Activated CD4-positive, alpha-beta T cell treated with anti-CD3 and anti-CD28 coated beads, Interleukin-2, Interleukin-6, amounts not matched to agents 100 ng/mL and 50 ng/mL, durations not matched to agents 16 hours and 8 hours (primary cell): ENCODE measurements at places on chromosomes 1 and 21.
A peak's percentile ranks its signal among the peaks of the same experiment; 100 is the strongest.

DNA sequence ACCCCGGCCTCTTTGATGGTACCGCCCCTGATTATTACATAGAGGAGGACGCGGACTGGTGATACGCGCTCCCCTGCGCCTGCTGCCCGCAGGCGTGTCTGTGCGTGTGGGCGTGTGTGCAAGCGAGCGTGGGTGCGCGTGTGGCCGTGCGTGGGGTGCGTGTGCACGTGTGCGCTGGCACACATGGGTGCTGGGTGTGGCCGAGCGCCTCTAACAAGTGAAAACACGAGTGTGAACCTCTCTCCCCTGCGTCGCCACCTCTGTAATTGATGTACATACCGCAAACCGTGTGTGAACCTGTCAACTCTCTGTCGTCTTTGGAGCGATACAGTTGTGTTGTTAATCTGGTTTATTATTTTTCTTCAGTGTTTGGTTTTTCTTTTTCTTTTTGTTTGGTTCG, 87.8 kb upstream of the TMEM51 start:
- no peak for DNase-seq

DNA sequence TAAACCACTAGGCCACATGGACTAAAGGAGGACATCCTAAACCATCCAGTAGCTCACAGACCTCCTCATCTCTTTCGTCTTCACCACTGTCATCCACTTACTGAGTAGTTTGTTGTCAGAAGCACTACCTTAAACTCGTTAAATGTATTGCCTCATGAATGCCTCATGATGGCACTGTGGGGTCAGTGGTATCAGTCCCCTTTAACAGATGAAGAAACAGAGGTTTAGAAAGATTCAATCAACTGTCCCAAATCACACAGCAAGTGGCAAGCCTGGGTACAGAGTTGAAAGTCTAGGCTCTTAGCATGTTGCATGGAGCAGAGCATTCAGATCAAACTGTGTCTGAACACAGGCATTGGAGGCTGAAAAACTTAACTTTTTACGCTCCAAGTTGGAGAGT, 183.6 kb upstream of the KIAA0040 start:
- DNase-seq = peak; percentile 23

DNA sequence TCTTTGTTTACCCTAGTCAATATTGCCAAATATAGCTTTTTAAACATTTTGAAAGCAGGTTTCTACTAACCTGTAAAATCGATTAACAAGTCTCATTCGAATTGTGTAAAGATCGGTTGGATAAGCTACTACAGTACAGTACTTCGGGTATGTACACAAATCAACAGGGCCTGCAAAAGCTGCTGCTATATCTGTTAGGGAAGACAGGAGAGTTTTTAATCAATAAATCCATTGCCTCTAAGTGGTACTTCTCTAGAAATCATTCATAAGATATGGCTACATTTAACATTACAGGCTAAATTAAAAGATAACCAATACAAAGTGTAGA, 34.8 kb upstream of the PSMG1 start:
- no peak for DNase-seq

- DNase-seq = no peak
Measured at GRCh38 chr1:110113551-110113950, 1.3 kb downstream of the UBL4B start.

DNA sequence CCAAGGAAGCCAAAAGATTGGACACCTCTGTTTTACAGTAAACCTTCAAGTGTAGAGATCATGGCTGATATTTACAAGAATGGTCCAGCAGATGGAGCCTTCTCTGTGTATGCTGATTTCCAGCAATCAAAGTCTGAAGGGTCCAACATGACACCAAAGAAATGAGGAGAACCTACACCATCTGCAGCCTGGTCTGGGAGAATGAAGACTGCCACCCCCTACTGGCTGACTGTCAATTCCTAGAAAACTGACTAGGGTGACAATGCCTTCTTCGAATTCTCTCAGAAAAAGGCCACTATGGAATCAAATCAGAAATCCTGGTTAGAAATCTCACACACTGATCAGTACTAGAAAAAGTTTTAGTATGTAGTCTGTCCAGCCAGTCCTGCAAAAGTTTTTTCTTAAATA, 83.3 kb downstream of the CDC42BPA start:
- peak; percentile 22 for DNase-seq

- DNase-seq = peak; percentile 44
Measured at GRCh38 chr1:232793944-232794343, 11.3 kb upstream of the MAP10 start.

DNA sequence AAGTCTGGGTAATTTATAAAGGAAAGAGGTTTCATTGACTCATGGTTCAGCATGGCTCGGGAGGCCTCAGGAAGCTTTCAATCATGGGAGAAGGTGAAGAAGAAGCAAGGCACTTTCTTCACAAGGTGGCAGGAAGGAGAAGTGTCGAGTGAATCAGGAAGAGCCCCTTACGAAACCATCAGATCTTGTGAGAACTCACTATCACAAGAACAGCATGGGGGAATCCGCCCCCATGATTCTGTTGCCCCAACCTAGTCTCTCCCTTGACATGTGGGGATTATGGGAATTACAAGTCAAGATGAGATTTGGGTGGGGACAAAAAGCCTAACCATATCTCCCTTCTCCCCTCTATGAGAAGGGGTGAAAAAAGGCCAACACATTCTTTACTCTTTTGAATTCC, 11.2 kb upstream of the IVNS1ABP start:
- no peak for DNase-seq

- no peak for DNase-seq
Measured at GRCh38 chr1:248599396-248599795, 1.9 kb upstream of the OR2T10 start.

- no peak for DNase-seq
Measured at GRCh38 chr21:34319585-34319984, 44.2 kb upstream of the KCNE2 start.

DNA sequence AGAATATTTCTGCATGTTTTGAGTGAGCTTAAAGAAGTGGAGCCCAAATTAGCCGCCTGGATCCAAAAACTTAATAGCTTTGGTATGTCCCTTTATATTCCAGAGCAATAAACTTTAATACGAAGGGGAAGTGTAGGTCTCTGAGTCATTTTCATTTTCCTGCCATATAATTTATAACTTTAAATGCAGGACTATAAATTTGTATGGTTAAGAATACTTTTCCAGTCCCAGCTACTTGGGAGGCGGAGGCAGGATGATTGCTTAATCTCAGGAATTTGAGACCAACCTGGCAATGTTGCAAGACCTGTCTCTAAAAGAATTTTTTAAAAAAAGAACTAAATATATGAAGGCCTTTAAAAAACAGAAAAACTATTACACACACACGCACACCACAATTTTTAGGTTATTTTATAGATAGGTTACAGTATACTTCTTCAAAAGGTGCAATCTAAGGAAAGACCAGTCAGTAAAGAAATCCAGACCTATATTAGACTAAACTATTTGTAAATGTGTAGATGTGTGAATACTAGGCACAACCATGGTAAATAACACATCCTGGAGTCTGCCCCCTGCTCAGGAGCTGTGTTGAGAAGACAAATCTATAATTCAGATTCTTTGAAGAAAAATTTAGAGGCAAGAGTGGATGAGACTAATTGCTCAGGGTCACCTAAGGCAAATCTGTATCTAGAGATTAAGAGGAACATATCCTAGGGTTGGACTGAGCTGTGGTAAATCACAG, 80.3 kb downstream of the TTC3 start:
- DNase-seq = no peak

DNA sequence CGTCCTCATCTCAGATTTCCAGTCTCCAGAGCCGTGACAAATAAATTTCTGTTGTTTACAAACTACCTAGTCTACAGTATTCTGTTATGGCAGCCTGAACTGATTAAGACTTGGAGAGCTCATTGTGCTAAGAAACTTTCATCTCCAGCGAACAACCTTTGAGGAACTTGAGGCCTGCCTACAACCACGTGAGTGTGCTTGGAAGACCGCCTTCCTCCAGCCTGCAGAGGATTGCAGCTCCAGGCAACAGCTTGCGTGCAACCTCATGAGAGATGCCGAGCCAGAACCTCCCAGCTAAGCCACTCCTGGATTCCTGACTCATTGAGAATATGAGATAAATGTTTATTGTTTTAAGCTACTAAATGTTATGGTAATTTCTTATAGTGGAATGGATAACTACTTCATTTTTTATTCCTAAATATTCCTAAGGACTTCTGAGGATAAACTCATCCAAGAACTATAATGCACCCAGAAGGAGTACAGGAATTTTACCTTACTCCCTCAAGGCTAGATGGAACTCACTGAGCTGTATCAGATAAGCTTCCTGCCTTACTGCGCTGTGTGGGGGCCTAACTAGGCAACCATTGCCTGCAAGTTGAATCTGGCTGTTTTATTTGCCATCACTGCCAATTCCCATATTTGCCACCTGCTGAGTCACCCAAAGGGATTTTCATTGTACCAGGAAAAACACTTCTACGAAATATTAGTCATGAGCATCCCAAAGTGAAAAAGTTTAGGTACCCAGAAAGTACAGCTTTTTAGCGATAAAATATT, 17.6 kb downstream of the FAM177B start:
- no peak for DNase-seq

GRCh38 chr1:147167365-147167764, 4.9 kb downstream of the PRKAB2 start:
- no peak for DNase-seq

GRCh38 chr1:19412654-19413053, 72.7 kb downstream of the CAPZB start:
- no peak for DNase-seq

DNA sequence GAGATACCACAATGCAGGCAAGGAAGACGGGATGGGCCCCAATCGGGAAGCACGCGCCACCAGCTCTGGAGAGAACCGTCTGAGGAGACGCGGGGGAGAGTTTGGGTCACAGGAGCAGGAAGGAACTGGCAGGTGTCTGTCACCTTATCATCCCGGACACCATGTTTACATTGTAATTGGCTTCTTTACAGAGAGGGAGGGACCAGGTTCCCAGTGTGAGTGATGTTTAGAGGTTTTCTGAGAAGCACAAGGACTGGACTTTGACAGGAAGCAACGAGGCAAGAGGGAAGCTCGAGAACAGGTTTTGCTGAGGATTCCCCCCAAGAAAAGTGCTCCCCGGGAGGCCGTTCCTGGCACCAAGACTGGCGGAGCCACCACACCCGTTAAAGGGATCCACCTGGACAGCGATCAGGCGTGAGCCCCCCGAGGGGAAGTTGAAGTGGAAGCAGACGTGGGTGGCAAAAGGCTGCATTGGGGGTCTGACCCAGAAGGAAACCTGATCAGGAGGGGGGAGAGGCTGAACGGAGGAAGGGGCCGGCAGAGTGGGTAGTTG, 957 bp downstream of the EPS15 start:
- peak; percentile 70 for DNase-seq

GRCh38 chr1:41589395-41589794, 104.9 kb upstream of the EDN2 start:
- DNase-seq = no peak

DNA sequence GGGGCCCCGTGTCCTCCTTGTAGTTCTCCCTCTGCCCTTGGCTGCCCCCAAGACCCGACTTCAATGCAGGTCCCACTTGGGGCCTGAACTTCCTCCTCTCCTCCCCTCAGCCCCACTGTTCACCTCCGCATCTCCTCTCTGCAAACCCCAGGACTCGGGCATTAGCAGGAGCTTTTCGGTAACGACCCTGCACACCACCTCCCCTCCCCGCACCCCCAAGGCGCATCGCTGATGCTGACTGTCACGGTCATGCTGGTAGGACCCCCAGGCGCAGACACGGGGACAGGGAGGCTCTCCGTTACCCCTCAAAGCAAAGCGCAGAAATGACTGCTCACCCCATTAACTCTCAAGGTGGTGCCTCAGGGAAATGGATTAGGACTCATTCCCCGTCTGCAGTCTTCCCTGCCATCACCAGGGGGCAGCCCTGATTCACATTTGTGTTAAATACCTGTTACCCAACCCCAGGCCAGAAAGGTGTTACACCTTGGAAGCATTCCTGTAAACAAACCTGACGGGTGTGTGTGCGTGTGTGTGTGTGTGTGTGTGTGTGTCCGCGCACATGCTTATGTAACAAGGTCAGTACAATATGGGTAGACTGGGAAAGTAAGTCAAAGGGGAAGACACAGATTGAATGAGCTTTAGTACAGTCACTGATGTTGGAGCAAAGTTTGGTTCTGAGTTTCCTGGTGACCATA, 6.4 kb upstream of the GUCA2B start:
- peak; percentile 78 for DNase-seq

DNA sequence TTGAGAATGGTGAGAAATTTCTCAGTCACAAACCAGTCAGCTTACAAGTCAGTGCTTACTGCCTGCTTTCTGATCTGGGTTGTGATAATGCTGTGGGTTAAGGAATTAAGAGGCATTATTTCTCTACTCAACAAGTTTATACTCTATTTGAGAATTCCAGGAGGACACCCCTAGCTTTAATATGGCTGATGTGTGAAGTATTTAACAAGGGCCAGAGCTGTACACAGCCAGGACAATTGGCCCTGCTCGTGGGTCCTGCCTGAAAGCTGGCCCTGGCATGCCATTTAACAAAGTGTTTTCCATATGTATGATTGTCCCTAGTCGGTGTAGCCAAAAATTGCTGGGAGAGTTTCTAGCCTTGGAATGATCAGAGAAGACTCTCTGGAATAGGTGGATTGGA, 43.2 kb downstream of the HHAT start:
- no peak for DNase-seq

- no peak for DNase-seq
Measured at GRCh38 chr1:40855513-40855912, 6.7 kb downstream of the CITED4 start.

- no peak for DNase-seq
Measured at GRCh38 chr1:217712925-217713597, 81.9 kb downstream of the SPATA17 start.

DNA sequence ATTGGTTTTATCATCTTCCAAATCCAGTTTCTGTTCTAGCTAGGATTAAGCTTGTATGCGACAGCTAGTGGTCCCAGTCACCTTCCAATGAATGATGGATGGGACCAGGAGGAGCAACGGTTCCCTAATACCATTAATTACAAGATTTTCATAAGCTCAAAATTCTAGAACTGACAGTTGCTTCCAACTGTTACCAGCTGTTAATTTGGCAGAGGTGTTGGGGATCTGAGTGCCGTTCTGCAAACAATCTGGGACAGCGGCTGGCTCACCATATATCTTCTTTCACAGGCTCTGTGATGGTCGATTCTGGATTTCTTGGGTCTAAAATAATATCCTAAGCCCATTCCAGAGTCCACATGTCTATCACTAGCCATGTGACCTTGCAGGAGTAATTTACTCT, 34.5 kb upstream of the RALGPS2 start:
- no peak for DNase-seq

DNA sequence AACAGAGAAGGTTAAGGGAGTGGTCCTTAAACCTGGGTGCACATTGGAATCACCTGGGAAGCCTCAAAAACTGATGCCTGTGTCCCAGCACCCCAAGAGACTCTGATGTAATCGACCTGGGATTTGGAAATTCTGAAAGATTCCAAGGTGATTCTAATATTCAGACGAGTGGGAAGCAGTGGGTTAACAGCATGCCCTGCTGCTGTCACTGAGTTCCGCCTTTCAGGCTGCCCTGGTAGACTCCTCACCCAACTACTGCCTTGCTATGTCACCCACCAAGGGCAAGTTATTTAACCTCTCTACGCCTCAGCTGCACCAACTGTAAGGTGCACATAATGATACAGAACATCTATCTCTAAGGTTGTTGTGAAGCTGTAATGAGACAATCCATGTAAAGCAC, 59.2 kb downstream of the CD34 start:
- DNase-seq = no peak

- peak; percentile 28 for DNase-seq
Measured at GRCh38 chr1:241677201-241677600, 25.1 kb downstream of the WDR64 start.
